ENCODE measurements at places on chromosomes 4 and X. TPM values are rescaled to one million over a fixed set of nuclear protein-coding genes. Genes with fewer than 3 reads are reported as not detected.
A peak's percentile ranks its signal among the peaks of the same experiment; 100 is the strongest.

GRCh38 chrX:43469391-43470054 lies 186.6 kb upstream of the MAOA start:
- DNase-seq, result no peak

- no peak for DNase-seq
Measured at GRCh38 chr4:98558471-98559169, 99.8 kb downstream of the TSPAN5 start.

DNA sequence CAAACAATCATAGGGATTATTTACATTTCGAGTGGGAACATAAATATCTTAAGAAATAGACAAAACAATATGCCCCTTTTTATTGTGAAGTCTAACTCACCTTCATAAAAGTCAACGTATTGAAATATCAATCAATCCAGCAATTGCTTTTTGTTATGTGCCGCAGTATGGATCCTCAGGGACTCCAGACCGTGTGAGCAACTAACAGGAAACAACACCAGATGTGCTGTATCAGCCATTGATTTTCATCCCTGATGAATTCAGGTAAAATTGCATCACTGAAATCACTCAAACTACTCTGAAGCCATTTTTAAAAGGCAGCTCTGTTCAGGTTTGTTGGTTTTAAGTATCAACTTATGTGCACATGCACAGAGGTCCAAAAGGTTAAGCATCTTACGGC lies 197.3 kb upstream of the FAT1 start:
- DNase-seq, result no peak

DNA sequence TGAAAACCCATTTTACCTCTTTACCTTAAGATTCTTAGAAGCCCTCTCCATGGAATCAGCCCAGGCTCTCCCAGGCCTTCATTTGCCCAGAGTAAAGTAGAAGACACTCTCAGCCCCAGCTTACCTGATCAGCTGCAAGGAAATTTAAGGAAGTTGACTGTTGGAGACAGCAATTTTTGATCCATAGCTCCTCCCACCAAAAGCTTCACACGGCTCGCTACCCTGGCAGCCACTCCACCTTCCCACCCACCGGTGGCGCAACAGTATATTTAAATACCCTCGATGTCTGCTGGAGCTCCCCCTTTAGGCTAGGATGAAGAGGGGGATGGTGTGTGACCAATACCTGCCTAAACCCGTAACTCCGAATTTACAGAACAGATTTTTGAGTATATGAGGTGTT lies 75.4 kb downstream of the MBNL3 start:
- no peak for DNase-seq

- DNase-seq, result no peak
Measured at GRCh38 chr4:16622826-16623225, 275.6 kb downstream of the LDB2 start.

- no peak for DNase-seq
Measured at GRCh38 chr4:108783665-108784463, 21.0 kb upstream of the ETNPPL start.

- DNase-seq, result no peak
Measured at GRCh38 chr4:178296669-178297068, 854.4 kb upstream of the AGA start.

DNA sequence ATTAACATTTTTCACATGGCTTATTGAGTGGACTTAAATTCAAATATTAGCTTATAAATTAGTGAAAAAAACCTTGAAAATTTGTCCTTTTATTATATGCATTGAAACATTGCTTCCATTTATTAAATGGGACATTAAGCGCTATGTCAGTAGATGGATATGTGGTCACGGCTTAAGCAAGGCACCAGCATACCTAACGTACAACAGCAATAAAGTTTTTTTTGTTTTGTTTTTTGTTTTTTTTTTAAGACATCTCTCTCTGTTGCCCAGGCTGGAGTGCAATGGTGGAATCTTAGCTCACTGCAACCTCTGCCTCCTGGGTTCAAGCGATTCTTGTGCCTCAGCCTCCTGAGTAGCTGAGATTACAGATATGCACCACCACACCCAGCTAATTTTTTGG lies 31.6 kb downstream of the PGM2 start:
- no peak for DNase-seq

- no peak for DNase-seq
Measured at GRCh38 chrX:121858867-121859647, 811.6 kb downstream of the GLUD2 start.

- DNase-seq, result no peak
Measured at GRCh38 chrX:63299596-63299995, 51.5 kb downstream of the SPIN4 start.

DNA sequence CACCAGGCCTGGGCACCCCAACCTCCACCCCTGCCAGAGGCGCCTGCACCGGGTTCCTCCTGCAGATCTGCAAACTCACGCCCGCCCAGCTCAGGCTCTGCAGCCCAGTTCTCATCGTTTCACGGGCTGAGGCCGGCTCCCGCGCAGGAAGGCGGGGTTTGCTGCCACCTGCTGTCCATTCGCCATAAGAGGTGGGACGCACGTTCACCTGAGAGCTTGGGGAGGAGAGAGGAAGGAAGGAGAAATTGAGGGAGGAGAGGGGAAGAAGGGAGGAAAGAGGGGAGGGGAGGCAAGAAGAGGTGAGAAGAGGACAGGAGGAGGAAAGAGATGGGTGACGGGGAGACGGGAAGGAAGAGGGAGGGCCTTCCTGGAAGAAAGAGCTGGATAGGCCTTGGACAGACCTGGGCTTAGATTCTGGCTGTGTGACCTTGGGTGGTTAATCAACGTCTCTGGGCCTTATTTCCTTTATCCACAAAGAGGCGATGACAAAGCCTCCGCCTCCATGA lies 114.5 kb downstream of the ADRA2C start:
- DNase-seq, result peak; percentile 63

DNA sequence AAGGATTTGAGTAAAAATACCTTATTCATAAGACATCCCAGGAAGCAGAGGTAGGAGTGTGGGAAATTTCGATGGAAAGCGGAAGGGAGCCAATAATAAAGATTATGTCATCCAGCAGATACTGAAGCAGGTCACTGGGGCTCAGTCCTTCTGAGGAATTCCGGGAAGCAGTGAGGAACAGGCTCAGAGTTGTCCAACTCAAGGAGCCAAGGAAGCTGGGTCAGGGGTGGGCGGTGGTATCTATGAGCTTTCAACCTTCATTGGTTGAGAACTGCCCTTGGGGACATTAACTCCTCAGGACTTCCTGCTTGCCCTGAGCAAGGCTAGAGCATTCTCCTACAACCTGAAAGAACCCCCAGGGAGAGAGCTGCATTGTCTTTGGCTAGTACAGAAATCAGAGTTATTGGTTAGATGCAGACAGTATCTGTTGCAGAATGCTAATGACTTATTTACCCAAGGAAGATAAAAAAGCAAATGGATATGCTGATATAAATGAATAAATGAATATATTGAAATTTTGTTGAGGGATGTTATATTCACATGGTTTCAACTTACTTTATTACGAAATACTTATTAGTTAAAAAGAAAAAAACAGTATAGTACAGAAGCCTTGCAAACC lies 68.2 kb downstream of the DMP1 start:
- no peak for DNase-seq

- DNase-seq, result no peak
Measured at GRCh38 chr4:99696801-99697200, 39.2 kb upstream of the C4orf54 start.

DNA sequence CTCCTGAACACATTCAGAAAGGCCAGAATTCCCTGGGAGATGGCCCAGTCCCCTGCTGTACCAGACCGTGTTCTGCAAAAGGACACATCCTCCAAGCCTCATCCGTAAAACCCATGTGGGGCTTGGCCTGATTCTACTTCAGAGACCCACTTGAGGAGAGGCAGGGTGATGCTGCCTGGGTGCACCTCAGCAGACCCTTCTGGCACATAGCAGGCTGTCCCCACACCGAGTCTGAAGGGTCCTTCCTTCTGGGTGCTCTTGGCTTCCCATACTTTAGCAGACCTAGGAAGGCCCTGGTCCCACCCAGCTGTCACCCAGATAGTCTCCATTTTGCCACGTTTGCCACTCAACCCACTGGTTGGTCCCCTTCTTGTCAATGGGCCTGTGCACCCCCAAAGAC lies 270.1 kb upstream of the AGTR2 start:
- no peak for DNase-seq

Gene DMRTC1
- not detected for total RNA-seq

Gene CCNA2
- 54.0 TPM for total RNA-seq

Gene SPANXN3
- total RNA-seq, result not detected

Gene NXF2B
- not detected for total RNA-seq

Gene USP17L30
- total RNA-seq, result not detected

Gene AFF2
- total RNA-seq, result not detected

Gene CLDN2
- total RNA-seq, result not detected

Gene CORIN
- total RNA-seq, result 3.2 TPM
